ENCODE measurements at places on chromosomes 3 and 15.

- DNase-seq = peak; percentile 94
Measured at GRCh38 chr3:98039322-98040024, 4.4 kb upstream of the GABRR3 start.

DNA sequence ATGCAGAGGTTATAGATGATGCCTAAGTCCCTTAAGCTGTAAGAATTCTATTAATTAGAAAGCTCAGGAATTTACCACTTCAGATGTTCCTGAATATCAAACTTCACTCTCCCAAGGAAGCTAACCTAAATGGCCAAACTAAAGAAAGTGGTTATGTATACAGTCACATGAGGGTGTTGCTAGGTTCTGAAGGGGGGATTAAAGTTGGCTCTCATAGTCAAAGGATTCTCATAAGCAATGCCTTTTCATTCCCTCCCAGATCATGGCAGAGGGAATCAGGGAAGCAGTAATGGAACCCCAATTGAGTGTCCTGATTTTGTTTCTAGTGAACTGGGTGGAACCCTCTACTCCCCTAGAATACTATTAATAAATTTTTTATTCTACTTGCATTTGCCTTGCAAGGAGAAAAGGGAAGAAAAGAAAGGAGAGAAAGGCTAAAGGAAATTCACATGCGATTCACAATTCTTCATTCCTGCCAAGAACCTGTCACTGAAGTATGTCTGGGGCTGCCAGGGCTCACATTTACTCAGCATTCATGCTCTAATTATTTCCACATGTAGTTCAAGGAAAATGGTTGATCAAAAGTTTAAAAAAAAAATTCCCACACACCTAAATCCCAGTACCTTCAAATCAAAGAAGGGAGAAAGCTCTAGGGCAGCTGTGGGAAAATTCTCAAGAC, 25.1 kb downstream of the FSTL1 start:
- DNase-seq = no peak

DNA sequence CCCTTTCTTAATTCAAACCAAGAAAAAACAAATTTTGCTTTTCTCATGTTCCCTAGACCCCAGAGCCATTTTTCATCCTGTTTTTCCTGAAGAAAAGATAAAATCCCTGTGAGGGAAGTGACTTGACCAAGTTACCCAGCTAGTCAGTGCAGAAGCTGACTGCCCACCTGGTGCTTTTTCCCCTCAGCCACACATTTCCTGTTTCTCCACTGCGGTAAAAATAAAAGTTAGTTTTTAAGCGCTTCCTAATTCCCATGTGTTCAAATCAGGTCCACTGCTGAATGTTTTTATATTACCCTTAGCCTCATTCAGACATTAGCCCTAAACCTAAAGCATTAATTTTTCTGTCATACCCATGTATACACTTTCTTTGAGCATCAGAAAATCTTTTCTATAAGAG, 26.1 kb downstream of the PPP2R3A start:
- no peak for DNase-seq

- DNase-seq = no peak
Measured at GRCh38 chr3:173396191-173397041, 1.1 kb upstream of the NLGN1 start.

DNA sequence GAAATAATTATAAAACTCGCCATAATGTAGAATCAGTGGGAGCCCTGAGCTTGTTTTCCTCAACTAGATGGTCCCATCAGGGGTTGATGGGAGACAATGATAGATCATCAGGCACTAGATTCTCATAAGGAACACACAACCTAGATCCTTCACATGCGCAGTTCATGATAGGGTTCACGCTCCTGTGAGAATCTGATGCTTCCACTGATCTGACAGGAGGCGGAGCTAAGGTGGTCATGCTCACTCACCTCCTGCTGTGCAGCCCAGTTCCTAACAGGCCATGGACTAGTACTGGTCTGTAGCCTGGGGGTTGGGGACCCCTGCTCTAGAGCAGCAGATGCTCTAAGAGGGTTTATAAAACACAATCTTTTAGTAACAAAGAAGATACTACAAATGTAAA, 183.6 kb downstream of the ANXA2 start:
- no peak for DNase-seq

DNA sequence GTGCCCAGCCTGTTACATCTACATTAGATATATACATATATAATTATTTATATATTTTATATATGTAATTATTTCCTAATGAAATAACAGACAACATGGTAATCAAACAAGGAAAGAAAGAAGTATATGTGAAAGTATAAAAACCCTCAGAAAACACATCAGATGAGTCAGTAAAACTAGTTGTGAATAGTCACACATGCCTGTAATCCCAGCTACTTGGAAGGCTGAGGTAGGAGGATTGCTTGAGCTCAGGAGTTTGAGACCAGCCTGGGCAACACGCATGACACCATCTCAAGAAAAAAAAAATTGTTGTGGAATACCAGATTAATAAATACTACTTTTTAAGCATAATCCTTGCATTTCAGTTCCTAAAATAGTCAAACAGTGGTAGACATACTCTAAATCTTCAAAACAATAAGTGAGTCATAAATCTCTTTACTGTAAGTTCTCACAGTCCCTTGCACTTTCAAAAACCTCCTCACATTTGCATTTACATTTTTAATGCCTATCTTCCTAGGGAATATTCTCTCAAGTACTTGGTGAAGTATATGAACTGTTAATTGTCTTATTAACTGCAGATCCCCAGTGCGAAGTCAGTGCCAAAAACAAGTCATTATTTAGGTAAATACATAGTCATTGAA, 106.5 kb downstream of the MYO9A start:
- no peak for DNase-seq

GRCh38 chr3:134363381-134363755, 10.9 kb downstream of the AMOTL2 start:
- DNase-seq = no peak

Data from activated CD4-positive, alpha-beta T cell treated with anti-CD3 and anti-CD28 coated beads, Interleukin-2, amount 10 ng/mL, durations not matched to agents 24 days and 14 days (primary cell).